ENCODE measurements at places on chromosomes 7 and 10.

DNA sequence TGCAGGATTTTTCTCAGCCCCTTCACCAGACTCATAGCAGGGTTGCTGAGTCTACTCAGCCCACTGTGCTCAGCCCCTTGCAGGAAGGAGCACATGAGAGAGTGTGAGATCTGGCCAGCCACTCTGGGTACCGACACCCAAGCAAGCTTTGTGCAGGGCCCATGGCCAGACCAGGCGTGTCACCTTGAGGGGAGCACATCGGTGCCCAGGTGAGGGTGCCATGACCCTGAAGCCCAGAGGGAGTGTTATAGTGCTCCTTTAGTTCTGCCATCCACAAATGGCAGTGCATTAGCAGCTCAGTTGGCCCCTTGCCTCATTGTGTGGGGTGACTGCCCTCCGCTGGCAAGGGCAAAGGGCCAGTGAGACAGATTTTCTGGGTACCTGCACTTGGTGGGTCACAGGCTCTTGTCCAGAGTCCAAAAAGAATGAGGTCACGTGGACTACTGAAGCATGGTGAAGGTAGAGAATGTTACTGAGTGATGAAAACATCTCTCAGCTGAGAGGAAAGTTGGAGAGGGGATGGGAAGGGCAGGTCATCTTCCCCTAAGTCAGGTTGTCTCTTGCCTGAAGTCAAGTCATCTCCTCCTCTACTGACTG lies 181.8 kb downstream of the MACC1 start:
- DNase-seq, result no peak

DNA sequence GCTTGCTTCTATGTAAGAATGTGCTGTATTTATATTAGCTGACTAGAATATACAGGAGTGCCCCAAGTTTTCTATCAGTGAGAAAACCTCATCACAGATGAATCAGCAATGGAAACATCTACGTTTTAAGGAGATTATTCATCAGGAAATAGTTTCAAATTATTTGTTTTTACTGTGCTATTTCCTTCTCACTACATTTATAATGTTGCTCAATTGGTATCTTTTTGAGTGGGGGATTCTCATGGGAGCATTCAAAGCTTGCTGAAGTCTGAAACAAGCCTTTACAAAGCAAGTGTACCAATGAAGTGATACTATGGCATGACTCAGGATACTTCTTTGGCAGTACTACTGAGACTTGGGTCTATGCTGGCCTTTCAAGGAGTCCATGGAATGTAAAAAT lies 191.1 kb upstream of the SLC26A5 start:
- no peak for DNase-seq

DNA sequence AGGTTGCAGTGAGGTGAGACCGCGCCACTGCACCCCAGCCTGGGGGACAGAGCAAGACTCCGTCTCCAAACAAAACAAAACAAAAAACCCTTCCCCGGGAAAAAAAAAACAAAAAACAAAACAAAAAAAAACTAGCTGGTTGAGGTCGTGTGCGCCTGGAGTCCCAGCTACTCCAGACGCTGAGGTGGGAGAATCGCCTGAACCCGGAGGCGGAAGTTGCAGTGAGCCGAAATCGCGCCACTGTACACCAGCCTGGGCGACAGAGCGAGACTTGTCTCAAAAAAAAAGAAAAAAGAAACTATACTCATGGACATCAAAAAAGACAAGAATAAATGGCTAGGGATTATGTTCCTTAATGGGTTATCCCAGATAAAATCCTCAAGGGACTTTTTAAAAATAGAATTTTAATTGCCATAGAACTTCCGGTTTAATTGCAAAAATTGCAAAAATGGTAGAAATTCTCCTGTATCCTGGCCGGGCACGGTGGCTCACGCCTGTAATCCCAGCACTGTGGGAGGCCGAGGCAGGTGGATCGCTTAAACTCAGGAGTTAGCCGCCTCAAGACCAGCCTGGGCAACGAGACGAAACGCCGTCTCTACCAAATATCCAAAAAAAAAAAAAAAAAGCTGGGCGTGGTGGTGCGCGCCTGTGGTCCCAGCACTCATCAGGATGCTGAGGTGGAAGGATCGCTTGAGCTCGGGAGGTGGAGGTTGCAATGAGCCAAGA lies 37.8 kb downstream of the KLHDC10 start:
- DNase-seq, result no peak

GRCh38 chr7:39720586-39720985 lies 97.2 kb downstream of the RALA start:
- no peak for DNase-seq

- no peak for DNase-seq
Measured at GRCh38 chr7:18693406-18693805, 197.9 kb downstream of the HDAC9 start.

DNA sequence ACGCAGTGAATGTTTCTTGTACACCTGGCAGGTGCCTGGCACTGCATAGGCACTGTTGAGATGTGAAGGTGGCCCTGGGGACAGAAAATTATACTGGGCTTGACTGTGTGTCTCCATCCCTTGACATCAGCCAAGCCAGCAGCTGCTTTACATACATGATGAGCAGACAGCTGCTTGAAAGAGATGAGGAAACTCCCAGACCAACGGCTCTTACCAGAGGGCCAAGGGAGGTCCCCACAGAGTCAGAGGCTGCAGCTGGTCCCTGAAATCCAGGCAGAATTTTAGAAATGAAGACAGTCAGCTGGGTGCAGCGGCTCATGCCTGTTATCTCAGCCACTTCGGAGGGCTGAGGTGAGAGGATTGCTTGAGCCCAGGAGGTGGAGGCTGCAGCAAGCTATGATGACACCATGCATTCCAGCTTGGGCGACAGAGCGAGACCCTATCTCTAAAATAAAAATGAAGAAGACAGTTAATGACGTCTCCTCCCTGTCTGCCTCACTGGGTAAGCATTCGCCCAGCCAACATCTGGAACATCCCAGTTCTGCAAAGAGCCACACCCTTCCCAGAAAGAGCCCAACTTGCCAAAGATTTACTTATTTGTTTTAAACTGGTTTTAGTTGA lies 17.6 kb downstream of the LIMK1 start:
- DNase-seq, result no peak

DNA sequence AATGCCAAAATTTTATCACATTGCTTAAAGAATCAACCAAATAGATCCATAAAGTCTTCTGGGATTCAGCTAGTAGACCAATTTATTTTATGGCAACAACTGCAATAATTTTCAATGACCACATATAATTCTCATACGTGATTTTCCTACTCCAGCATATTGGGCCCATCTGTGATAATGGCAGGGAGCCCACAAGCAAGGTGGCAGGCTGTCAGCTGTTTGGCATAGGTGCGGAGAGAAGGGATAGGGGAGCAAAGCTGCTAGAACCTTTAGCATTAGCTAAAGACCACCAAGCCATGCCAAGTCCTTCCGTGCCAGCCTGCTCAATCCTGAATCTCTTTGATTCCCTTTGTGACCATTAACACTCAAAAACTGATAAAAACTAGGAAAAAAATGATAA lies 721.2 kb downstream of the XPNPEP1 start:
- no peak for DNase-seq

- no peak for DNase-seq
Measured at GRCh38 chr10:95651346-95652060, 5.0 kb downstream of the ALDH18A1 start.

DNA sequence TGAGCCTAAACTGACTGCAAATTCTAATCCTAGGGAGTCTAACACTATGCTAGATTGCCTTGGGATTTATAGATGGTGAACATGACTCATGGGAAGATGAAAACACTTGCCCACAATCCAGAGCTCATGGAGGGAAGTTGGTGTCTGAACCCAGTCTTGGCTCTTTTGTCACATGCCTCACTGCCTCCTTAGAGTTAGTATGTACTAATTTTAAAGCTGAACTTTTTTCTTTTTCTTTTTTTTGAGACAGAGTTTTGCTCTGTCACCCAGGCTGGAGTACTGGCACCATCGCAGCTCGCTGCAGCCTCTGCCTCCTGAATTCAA lies 14.4 kb downstream of the MRPL32 start:
- no peak for DNase-seq

- DNase-seq, result no peak
Measured at GRCh38 chr10:21498986-21499385, 26.5 kb downstream of the SKIDA1 start.

DNA sequence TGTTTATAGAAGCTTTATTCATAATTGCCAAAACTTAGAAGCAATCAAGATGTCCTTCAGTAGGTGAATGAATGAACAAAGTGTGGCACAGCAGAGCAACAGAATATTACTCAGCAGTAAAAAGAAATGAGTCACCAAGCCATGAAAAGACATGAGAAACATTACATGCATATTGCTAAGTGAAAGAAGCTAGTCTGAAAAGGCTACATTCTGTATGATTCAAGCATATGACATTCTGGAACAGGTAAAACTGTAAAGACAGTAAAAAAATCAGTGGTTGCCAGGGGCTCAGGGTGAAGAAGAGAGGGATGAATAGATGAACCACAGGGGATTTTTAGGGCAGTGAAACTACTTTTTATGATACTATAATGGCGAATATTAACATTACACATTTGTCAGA lies 80.9 kb upstream of the APBB1IP start:
- no peak for DNase-seq

DNA sequence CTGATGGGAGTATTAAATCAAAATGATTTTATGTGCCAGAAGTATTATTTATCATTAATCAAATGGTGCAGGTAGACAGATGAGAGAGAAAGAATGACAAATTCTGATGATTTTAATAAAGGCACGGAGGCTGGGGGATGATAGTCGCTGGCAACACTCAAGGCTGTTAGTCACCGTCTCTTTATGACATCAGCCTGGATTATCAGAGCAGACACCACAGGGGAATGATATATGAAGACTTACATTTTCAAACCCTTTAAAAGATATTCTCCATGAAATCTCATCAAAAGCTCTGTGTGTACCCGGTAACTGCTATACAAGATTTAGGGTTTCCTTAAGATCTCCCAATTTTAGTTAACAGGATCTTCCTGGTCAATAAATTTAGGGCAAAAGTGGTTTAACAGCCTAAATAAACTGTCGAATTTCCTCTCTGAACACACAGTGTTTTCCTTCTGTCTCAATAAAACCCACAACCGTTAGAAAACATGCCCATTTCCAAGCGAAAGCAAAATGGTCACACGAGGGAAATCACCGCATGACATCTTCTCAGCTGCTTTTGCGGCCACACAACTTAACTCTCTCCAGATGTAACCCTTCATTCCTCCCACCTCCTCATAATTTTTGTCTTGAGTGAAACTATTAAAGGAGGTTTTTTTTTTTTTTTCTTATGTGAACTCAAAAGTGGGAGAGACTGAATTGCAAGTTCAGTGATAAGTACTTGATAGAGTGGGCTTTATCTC lies 133.2 kb upstream of the FAM171A1 start:
- no peak for DNase-seq
